ENCODE measurements at places on chromosomes 1 and 21. TPM values are rescaled to one million over a fixed set of nuclear protein-coding genes. Genes with fewer than 3 reads are reported as not detected.

The ANKRD65 gene
- total RNA-seq, result not detected

DNA sequence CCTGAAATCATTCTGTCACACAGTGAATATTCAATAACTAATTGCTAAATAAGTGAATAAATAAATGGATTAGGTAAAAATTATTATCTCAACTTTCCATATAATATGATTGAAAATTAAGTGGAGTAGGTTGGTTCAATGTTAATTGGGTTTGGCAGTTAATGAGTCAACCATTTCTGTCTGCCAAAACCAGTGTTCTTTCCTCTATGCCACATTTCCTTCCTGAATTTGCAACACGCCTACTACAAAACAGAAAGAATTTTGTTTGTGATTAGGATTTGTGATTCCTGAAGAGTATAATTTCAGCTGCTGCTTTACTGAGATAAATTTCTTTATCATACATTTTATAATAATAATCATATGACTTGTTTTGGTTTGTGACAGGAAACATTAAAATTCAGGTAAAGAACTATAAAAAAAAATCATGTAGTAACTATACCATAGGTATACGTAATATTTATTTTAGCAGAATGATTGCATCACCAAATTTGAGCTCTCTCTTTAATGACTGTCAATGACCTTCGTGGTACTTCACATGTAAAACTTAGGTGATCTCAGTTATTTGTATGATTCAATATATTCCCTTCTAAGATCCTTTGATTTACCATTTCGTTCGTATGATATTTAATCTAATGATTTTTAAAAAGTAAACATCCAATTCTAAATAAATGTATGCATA is 241.3 kb downstream of the KCNT2 start:
- DNase-seq, result no peak

DNA sequence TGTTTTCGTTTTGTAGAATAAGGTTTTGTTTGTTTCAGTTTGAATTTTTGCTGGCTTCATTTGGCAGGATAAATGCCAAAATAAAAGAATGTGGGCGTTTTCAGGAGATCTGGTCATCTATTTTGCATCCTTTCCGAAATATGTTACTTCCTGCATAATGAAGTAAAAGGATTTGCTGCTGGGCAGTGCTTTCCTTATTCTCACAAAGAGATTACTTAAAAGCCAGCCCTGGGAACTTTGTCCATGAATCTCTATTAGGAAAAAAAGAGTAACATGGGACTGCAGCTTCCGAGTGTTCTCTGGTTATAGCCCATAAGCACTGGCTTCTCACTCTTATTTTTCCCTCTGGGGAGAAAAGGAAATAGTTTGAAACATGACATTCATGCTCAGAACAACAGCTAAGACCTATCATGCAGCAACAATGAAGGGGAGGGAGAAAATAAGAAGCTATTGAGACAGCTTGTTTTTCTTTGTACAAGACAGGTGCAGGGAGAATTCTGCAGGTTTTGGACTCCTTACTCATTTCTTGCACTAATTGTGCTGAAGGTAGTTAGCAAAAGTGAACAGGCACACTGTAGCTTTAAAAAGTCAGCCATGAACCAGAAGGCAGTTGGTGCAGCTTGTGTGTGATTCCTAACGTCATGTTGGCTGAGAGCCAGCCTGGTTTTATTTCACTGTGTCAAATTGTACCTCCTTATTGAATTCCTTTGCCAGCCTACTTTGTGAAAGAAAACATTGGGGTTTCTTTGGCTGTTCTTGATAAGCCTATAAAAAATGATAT is at the start of gene SAMD13:
SAMD13 (plus strand) TSS at position 705 of the 781 bp plus-strand sequence. CDS start 1,527 bp downstream, outside the sequence.
- DNase-seq, result peak; percentile 61

GRCh38 chr1:149884433-149885338 is 14.7 kb upstream of the BOLA1 start:
- peak; percentile 66 for DNase-seq

The ORC1 gene
- total RNA-seq, result 13.3 TPM

DNA sequence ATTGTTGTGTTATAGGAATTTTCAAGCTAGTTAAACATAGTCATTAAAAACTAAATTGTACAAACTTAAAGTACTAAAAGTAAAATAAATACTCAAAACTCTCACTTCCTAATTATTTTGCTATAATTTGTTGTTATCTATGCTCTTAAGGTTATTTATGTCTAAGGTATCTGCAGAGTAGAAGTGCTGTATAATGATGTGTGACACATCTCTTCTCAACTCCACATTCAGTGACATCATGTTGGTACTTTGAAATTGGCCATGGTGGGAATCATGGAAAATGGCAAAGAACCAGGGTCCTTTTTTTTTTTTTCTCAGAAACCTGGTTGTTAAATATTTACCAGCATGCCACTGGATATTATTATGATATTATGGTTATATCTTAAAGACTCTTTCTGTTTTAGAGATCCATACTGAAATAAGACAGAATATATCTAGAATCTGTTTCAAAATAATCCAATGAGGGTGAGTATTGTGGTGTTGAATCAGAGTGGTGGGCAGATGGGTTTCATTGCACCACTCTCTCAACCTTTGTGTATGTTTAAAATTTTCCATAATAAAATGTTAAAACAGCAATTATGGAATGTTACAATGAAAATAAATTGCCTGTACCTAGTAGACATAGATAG is 22.4 kb downstream of the LRRC8B start:
- no peak for DNase-seq

The NMNAT1 gene
- 18.5 TPM for total RNA-seq

- DNase-seq, result no peak
Measured at GRCh38 chr1:200432586-200432985, 22.8 kb upstream of the ZNF281 start.

DNA sequence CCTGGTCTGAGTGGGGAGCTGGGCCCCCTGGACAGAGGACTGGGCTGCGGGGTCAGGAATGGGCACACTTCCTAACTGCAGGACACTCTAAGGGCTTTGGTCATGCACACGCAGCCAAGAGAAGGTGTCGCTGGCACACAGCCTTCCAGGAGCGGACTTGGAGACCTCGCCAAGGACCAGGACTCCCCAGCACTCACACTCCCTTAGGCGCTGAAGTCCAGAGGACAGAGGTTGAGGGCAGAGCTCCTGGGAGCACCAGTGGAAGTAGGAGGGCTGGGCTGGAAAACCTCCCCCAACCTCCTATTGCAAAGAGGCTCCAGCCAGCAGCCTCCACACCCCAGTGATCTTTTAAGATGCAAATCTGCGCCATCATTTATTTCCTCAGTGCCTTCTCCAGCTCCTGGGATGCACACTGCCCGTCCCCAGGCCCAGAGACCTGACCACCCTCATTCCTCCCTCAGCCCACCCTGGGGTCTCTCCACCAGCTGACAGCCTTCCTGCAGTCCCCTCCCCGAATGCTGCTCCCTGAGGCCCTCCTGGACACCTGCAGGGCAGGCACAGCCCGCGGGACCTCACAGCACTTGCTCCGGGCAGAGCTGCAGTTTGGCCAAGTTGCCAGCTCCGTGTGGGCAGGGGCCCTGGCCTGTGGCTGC is 3.0 kb downstream of the TSPEAR start:
- no peak for DNase-seq

The PTPN14 gene
- 22.9 TPM for total RNA-seq

DNA sequence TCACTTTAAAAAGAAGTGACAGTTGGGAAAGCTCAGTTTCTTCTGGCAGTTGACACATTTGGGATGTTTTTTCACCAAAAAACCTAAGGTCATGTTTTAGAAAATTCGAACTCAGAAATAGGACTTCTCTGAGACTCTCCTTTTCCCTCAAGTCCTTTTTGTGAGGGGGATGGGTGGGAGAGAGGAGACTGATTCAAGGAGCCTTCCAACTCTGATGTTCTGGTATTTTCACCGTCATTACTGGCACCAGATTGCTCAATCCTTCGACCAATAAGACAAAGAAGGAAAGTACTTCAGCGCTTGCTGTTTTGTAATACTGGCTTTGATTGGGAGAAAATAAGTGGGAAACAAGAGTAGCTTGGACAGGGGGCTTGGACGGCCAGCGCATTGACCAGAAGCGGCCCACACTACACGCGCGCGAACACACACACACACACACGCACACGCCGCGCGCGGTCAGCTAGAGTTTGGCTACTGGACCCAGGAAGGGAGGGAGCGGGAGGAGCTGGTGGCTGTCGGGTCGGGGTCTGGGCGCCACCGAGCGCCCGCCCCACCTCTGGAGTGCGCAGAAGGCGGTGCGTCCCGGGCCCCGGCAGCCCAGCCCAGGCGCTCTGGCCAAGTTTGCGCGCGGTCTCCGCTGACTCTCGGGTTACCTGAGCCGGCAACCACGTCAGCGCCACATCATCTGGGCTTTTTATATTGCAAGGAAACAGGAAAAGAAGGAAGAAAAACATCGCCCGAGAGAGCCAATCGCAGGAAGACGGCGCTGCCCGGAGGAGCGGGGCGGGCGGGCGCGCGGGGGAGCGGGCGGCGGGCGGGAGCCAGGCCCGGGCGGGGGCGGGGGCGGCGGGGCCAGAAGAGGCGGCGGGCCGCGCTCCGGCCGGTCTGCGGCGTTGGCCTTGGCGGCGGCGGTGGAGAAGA is at the start of gene KCNK1:
KCNK1 (plus strand) TSS at position 855 of the 921 bp plus-strand sequence; CDS start at position 921, 66 bp downstream.
- DNase-seq, result peak; percentile 93

- no peak for DNase-seq
Measured at GRCh38 chr1:57101209-57101608, 135.4 kb upstream of the C8B start.

The TRIM17 gene
- not detected for total RNA-seq

The KCNJ9 gene
- not detected for total RNA-seq

- DNase-seq, result no peak
Measured at GRCh38 chr1:83559129-83559840, 439.6 kb downstream of the TTLL7 start.

DNA sequence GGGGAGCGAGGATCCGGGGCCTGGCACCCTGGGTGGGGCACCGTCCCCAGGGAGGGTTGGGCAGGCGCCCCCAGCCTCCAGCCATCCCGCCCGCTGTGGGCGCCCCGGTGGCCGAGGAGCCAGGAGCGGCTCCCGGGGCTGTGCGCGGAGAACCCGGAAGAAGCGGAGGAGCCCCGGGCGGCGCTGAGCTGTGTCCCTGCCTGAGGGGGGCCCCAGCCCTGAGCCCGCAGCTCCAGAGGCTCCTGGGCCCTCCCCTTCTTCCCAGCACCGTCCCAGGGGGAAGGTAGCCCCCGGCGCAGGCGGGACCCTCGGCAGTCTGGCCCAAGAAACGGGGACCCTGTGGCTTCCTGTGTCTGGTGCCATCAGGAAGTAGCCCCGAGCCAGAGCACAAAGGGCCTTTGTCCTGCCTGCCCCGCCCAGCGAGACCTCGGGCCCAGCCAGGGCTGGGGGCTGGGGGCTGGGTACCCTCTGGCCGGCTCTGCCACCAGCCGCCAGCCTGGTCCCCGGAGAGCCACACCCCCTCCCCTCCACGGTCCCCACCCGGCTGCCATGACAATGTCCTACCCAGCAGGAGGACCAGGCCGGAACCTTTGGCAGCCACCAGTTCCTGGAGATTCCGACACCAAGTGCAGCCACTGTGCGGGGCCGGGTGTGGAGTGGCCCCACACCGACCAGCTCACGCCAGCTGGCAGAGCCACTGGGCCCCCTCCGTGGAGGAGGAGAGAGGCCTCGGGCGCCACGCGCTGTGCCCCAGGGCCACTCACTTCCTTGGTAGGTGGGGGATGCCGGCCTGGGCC is 15.6 kb upstream of the TTLL10 start:
- peak; percentile 68 for DNase-seq

- no peak for DNase-seq
Measured at GRCh38 chr1:58824753-58825389, 41.0 kb upstream of the JUN start.

- no peak for DNase-seq
Measured at GRCh38 chr21:20631633-20632032, 366.6 kb upstream of the NCAM2 start.

The CENPF gene
- total RNA-seq, result 71.0 TPM

The LEMD1 gene
- not detected for total RNA-seq
